Peyer's patch (tissue), 4 donors: ENCODE measurements at places on chromosomes 5 and 9.

DNA sequence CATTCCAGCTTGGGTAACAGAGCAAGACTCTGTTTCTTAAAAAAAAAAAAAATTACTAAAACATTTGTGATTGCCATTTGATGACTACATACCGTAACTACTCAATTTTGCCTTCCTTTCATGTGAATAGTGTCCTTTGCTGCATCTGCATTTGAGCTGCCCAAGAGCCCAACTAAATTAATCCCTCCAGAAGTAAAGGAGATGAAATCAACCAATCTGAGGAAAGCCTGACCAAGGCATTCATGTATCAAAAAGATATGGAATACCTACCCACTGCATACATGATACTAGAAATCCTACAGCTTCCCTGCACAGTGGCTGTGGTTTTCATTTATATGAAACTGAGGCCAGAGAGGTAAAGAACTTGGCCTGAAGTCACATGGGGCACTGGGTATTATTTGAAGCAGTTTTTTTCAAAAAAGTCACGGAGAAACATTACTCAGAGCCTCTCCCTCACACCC lies 177.5 kb downstream of the AOPEP start:
- DNase-seq: no peak
- H3K27ac ChIP-seq: no peak overlapping the region
- no peaks in the 10 kb centered on the region for H3K27me3 ChIP-seq
- peaks cover 6% of the 10 kb centered on the region for H3K4me1 ChIP-seq
- no peak overlapping the region for H3K4me3 ChIP-seq

DNA sequence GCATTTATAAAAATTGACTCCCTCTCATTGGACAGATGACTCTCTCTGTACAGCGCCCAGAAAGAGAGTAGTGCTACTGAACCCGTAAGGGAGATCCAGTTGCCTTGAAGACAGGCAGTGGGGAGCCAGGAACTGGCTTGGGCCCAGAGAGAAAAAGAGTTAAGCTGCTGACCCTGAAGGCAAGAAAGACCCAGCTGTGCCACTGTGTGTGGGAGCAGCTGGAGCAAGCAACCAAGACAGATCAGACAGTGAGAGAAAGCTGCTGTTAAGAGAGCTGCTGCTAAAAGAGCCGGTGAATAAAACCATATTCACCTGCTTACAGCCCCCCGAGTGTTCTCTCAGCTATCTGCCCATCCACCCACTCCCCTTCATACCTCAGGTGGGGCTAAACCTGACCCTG lies 149.7 kb upstream of the ADAMTS16 start:
- no peak overlapping the region for H3K4me3 ChIP-seq
- no peaks in the 10 kb centered on the region for H3K4me1 ChIP-seq
- H3K27me3 ChIP-seq: no peaks in the 10 kb centered on the region

DNA sequence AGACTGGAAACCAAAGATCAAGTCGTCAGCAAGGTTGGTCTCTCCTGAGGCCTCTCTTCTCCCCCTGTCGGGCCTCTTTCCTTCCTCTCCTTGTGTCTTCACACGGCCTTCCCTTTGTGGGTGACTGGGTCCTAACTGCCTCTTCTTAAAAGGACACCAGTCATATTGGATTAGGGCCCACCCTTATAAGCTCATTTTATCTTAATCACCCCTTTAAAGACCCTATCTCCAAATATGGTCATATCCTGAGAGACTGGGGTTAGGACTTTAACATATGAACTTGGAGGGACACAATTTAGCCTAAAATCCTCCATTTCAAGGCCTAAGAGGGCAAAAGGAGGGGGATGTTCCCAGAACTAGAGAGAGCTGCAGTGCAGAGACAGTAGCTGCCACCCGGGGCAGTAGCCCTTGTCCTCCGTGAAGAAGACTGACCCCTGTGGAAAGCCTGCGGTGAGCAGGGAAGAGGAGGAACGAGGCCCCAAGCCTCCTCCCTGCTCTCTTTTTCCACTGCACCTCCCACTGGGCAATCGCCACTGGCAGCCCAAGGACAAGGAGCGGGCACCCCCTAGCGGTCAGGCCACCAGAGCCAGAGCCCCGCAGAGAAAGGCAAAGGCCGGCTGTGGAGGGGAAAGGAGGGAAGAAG lies 34.9 kb downstream of the CFAP90 start:
- H3K4me3 ChIP-seq: no peak overlapping the region
- H3K4me1 ChIP-seq: no peaks in the 10 kb centered on the region
- no peaks in the 10 kb centered on the region for H3K27me3 ChIP-seq

DNA sequence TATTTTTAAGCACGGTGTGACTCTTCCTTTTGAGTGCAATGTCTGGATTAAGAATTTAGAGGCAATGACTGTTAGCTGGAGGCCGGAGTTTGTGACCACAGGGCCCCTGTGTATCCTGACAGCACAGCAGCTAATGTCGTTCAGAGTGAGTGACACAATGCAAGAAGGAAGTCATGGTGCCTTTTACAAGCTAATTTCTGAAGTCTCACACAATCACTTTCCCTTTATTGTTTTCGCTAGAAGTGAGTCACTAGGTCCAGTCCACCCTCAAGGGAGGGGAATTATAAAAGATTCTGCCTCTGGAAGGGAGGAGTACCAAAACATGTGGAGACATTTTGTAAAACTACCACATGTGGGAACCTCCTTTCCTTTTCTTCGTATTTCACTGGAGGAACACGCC lies 185.5 kb upstream of the FGF10 start:
- no peaks in the 10 kb centered on the region for H3K36me3 ChIP-seq
- DNase-seq: no peak
- no peak overlapping the region for H3K4me3 ChIP-seq
- H3K27ac ChIP-seq: no peak overlapping the region
- no peaks in the 10 kb centered on the region for H3K4me1 ChIP-seq
